ENCODE measurements at places on chromosomes 11 and 22.
A peak's percentile ranks its signal among the peaks of the same experiment; 100 is the strongest.

DNA sequence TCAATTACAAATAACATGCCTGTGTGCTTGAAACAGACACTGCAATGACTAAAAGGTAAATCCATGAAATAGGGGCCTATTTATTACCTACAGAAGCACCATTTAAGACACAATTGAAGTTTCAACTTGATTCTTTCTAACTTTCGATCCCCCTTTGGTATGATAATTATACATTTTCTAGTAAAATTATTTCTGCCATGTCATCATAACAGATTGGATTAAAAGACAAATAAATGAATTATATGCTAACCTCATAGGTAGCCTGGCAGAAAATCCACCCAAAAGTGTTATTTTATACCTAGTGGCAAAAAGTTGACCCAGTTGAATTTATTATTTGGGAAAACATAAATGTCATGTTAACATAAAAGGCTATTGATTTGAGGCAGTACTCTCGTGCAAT, 241.1 kb downstream of the RAB38 start:
- DNase-seq, result no peak

DNA sequence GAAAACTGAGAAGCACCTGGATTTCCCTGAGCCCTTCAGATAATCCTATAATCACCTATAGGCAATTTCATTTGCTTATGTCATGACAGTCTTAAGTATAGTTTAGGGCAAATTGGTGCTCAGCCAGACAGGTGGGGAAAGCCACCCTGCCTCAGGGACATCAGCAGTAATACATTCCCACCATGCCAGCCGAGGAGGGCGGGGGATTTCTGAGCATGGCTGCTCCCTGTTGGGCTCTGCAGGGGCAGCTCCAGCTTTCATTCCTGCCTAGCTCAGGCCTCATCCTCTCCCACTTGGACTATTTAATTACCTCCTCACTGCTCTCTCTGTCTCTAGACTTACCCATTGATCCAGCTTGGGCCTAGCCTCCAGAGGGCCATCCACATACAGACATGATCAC, 9.0 kb upstream of the DRD2 start:
- DNase-seq, result no peak

DNA sequence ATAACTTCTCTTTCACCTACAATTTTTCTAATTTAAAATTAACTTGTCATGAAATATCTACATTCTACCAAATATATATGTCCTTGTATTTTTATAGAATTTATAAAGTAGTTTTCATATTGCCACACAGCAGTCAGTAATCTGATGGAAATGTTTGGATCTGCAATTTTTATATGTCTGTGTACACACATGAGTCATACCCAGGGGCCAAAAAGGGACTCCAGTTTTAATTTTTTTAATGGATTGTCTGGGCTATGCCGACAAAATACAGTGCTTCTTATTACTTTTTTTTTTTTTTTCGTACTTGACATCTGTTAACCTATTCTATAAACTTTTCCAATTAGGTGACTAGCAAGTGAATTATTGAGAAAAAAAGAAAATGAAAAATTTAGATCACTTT, 6.3 kb downstream of the GUCY1A2 start:
- no peak for DNase-seq

DNA sequence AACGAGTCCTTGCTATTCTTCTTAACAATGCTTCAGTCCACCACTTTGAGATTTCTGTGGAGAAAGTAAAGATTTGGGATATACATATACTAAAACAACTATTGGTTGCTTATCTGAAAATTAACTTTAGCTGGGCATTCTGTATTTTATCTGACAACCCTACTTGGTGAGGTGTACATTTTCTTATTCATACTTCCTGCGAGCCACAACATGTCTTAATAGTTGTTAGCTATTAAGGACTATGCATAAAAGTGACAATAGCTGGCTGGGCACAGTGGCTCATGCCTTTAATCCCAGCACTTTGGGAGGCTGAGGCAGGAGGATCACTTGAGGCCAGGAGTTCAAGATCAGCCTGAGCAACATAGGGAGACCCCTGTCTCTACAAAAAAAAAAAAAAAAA, 28.0 kb upstream of the TMA7B start:
- DNase-seq, result no peak

DNA sequence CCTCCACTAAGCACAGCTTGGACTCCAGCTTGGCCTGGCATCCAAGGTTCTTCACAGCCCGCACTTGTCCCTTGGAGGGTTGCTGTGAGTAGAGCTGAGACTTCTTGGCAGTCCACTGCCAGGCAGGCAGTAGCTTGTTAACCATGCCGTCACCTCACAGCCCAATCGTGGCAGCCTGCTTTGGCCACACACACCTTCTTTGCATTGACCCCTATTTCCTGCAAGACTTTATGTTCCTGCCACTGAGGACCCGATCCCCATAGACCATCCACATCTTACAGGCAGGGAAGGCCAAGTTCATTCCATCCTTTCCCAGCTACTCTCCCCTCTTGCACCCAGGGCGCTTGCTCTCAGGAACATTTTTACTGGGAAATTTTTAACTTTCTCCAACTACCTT, 2.5 kb upstream of the PYGM start:
- DNase-seq, result no peak

- peak; percentile 24 for DNase-seq
Measured at GRCh38 chr22:19875531-19876313, 21.0 kb upstream of the GNB1L start.
